IMR-90 (cell line): ENCODE measurements at places on chromosomes 7 and 10. TPM values are rescaled to one million over a fixed set of nuclear protein-coding genes. Genes with fewer than 3 reads are reported as not detected.

The FKBP6 gene
- total RNA-seq = not detected in 2 replicates

The SPDYE2B gene
- total RNA-seq = not detected in 2 replicates

DNA sequence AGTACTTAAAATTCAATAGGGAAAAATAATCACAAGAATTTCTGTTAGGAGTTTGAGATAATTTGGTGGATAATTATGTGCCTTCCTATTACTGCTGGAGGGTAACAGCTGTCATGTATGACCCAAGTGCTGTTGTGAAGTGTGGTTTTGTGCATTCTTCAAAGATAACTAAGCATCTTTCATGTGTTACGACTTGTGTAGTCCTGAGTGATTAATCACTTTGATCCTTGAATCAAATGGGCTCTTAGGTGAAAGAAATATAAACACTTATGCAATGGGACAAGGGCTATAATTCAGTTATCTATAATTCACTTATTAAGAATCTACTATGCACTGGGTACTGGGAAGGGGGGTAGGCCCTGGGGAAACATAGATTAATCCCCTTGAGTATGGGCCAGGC lies 89.0 kb downstream of the CH25H start:
- peak; percentile 69 for DNase-seq
- H3K4me1 ChIP-seq = peaks cover 11% of the 10 kb centered on the region
- H3K36me3 ChIP-seq = no peaks in the 10 kb centered on the region
- no peaks in the 10 kb centered on the region for H3K27me3 ChIP-seq
- no peak overlapping the region for H3K4me3 ChIP-seq

The CYP3A4 gene
- total RNA-seq = not detected in 2 replicates

DNA sequence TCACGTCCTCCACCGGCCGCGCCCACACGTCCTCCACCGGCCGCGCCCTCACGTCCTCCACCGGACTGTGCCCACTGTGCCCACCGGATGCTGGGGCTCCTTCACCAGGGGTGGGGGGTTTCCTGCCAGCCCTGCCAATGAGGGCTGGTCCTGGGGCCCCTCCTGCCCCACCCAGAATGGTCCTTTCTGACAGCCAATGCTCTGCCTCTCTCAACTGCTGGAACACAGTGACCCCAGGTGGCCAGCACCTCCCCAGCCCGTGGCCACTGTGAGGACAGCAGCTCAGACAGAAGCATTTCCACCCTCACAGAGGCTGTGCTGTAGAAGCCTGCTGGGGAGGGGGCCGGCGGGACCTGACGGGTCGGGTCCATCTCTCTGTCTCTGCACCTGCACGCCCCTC lies 90.1 kb upstream of the DNAAF5 start:
- no peaks in the 10 kb centered on the region for H3K36me3 ChIP-seq
- DNase-seq = no peak
- H3K27me3 ChIP-seq = no peaks in the 10 kb centered on the region
- H3K4me3 ChIP-seq = no peak overlapping the region
- no peak overlapping the region for H3K27ac ChIP-seq
- H3K4me1 ChIP-seq = no peaks in the 10 kb centered on the region

- no peaks in the 10 kb centered on the region for H3K36me3 ChIP-seq
- peaks cover 3% of the 10 kb centered on the region for H3K27me3 ChIP-seq
- DNase-seq = no peak
- H3K4me3 ChIP-seq = no peak overlapping the region
Measured at GRCh38 chr10:14020037-14020664, 310.6 kb downstream of the FRMD4A start.
